Stimulated activated CD4-positive, alpha-beta T cell treated with anti-CD3 and anti-CD28 coated beads, Interleukin-2, amount 100 ng/mL, for 24 hours (primary cell): ENCODE measurements at places on chromosomes 16 and 17.

DNA sequence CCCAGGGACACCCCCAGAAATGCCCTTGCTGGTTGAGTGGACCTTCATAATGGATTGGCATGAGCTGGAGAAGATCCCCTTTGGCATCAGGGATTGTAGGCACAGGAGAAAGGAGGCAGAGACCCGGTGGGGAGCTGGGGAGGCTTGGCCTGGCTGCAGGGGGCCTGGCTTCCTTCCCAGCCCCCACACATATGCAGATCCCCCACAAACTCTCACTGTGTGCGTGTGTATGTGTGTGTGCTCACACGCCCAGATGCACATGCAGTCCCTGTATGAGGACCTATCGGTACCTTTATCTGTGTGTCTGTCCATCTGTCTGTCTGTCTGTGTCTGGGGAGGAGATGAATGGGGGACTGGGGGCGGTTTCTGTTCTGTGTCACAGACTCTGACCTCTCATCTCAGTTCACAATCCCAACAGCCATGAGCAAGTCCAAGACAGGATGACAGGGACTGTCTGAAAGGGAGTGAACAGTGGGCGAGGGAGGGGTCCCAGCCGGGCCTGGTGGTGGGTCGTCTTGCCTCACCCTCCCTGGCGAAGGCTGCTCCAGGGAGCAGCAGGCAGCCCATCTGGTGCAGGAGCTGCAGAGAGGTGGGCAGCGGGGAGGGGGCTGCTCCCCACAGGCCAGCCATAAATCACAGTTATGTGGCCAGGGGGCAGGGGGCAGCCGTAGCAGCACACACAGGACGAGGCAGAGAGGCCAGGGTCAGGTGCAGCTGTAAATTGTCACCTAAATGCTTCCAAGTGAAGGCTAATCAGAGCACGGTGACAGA, 46.7 kb upstream of the LHX1 start:
- no peak for DNase-seq

GRCh38 chr17:42200706-42201457, 6.6 kb upstream of the GHDC start:
- no peak for DNase-seq

DNA sequence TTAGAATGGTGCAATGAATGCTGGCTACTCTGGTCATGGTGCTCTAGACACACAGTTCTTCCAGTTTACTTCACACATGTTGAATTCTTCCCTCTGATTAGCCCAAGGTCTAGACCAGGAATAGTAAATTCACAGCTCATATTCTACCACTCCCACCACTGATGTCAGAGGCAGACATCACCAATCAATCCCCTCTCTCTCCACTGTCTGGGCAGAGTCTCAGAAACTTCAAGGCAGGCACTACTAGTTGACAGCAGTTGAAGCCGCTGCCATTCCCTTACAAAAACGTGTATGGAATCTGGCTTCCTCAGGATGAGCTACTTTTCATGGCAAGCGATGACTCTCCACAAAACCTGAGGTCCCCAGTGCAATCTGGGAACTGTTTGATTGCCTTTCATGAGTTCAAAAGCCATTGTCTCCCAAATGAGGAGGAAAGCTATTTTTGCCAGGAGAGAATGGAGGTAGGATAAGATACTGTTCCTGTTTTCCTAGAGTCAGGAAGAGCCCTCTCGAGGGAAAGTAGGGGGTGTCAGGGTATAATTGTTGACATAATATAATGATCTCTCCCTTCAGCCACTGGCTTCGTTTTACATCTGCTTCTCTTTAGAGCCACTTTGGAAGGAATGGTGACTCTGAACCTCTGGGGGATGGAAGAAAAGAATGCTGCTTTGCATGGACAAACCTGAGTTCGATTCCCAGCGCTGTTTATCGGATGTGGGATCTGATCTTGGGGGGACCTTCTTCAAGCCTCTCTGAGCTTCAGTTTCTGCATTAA, 90.0 kb downstream of the FOXL1 start:
- DNase-seq: no peak

DNA sequence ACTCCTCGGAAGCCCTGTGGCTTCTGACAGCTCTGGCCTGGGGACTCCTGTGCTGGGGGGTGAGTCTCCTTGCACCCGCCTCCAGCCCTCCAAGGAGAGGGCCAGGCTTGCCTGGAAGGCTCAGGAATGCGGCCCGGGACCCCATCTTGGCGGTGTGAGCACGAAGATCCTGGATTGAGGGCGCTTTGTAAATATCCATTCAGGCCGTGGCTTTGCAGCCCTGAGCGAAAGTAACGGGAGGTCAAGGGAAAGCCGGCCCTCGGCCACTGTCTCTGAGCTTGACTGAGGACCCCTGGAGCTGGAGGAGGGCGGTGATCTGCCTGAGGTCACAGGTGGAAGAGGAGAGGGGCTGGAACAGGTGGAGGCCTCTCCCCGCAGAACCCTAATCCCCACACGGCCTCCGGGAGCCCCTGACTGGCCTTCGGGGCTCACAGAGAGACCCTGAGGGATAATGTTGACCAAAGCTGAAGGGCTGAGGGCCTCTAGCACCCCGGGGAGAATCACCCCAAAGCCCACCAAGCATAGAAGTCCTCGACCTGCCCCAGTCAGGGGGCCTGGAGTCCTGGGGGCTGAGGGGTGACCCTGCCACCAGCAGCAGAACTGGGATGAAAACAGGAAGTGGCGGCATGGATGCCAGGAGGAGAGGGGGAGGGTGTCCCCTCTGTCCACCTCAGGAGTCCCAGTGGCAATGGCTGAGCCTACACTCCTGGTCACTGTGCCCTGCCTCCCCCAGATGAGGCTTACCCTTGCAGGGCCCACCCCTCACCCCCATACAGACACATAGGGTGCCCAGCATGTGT, 8.3 kb upstream of the RASD1 start:
- no peak for DNase-seq

DNA sequence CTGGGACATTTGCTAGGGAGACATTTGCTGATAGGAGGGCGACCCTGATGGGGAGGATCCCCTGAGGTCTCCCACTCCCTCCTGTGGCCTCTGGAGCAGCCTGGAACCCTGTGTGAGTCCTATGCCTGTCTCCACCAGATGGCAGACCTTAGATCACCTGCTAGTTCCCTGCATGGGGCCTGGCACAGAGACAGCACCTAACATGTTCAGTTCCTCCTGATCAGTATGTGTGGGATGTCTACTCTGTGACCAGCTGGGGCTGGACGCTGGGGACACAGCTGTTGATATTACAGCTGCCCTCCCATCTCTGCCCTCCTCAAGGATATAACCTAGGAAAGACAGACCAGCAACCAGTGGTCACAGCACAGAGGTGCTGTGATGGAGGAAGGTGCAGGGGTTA, 1.1 kb upstream of the ADCY7 start:
- DNase-seq: no peak
